ENCODE measurements at places on chromosomes 7 and 10.

GRCh38 chr7:106073701-106074100 lies 38.4 kb downstream of the SYPL1 start:
- DNase-seq: no peak

DNA sequence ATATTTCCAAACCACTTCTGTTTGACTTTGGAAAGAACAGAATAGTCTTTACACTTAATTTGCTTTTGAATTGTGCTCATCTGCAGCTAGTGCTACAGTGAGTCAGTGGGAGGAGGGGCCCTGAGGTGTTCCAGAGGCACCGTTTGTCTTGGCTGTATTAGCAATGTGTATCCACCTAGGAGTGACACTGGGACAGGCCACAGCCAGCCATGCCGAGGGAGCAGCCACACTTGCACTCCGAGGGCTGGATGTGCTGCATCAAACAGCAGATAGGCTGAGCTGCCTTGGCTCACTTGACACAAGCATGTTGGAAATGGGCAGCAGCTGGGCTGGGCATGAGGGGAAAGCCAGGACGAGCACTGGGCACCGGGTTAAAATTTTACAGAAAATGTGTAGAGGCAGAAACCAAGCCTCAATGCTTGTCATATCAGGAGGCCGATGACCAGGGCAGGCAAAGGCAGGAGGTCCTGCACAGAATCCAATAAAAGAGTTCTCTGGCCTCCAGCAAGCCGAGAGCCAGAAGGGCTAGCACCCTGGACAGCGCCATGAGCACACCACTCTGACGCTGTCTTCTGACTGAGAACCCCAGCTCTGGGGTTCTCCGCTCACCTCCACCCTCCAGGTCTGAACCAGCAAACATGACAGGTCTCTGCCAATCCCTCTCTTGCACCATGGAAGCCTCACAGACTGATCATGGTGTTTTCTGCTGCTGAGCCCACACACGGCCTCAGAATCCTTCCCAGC lies 163.3 kb downstream of the GRID1 start:
- no peak for DNase-seq

DNA sequence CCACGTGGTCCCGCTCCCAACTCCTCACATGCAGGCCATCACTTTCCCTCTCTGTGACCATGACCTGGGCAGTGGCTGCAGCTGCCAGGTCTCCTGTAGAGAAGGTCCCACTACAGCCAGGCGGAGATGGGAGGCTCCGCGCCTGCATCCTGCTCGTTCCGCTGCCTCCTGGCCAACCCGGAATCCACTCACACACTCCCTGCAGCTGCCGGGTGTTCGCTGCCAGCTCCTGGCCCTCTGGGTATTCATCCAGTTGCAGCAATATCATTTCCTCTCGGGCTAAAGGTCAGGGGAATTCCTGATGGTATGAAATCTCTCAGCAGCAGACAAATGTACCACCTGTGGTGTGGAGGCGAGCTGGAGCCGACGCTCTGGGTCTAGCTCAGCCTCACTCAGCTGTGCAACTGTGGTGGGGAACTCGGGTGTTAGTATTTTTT lies 65.7 kb downstream of the TLL2 start:
- no peak for DNase-seq

DNA sequence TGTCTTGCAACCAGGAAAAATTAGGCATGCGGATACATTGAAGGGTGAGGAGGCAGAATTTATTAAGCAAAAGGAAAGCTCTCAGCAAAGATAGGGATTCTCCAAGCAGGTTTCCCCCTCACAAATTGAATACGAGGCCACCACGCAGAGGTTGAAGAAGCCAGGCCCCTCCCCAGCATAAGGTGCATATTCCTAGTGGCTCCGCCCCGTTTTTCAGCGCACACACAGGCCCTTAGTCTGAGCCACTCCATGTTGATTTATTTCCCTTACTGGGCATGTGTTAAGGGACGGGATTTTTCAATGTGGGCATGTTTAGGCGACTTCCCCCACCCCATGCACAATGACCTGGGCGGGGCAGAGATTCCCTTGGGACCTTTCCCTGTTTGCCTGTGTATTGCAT lies 24.9 kb downstream of the PPP2R2D start:
- no peak for DNase-seq

- no peak for DNase-seq
Observed at GRCh38 chr7:34093276-34093675, 187.9 kb downstream of the BMPER start.

GRCh38 chr7:100886142-100886935 lies 3.2 kb downstream of the UFSP1 start:
- no peak for DNase-seq

DNA sequence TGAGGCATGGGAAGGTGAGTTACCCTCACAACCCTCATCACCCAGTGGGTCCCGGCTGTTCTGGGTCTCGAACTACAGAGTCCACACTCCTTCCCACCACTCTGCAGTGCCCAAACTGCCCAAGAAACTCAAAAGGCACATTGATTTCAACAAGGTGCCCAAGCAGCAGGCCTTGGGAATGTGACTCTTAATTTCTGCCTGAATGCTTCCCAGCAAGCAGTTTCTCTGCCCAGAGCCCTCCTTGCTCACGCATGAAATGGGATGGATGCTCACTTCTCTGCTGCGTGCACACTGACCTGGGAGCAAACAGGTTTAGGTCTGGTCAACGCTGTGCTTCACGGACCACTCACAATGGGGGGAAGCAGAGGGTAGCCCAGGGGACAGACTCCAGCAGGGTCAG lies 77.9 kb downstream of the GRB10 start:
- no peak for DNase-seq

- DNase-seq: no peak
Observed at GRCh38 chr10:6128591-6129251, 39.9 kb downstream of the RBM17 start.

GRCh38 chr10:76248649-76249200 lies 817.3 kb downstream of the LRMDA start:
- DNase-seq: no peak

DNA sequence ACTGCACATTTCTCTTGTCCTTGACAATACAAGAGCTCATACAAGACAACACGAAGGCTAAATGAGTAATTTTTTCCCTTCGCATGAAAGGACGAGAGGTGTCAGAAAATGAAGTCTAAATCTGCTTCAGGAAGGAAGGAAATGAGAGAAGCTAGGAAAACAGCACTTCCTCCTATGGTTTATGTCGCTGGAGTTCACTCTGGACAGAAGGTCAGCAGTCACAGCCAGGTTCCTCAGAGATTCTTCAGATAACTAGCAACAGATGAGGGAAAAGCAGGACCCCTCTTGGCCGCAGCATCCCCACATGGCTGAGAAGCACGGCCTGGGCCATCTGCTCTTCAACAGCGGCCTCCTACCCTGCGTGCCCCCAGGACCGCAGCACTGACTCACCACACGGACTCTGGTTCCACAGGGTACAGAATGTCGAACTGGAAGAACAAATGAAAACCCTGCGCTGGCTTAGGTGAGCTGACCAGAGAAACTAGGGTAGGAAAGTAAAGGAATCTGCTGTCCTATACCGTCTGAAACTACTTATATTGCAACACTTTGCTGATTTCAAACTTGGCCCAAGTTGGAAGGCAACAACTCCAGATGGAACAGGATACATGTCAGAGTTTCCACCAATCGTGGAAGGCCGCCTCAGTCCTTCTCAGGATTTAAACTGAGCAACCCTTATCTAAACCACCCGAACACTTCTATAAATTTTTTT lies 26.3 kb downstream of the DNMBP start:
- DNase-seq: no peak
